ENCODE measurements at places on chromosomes 3 and 15.

GRCh38 chr3:156474560-156475389, 80.1 kb downstream of the SSR3 start:
- no peak for DNase-seq

- no peak for DNase-seq
These were observed 909.2 kb downstream of the NSUN3 start for GRCh38 chr3:94972066-94972465.

DNA sequence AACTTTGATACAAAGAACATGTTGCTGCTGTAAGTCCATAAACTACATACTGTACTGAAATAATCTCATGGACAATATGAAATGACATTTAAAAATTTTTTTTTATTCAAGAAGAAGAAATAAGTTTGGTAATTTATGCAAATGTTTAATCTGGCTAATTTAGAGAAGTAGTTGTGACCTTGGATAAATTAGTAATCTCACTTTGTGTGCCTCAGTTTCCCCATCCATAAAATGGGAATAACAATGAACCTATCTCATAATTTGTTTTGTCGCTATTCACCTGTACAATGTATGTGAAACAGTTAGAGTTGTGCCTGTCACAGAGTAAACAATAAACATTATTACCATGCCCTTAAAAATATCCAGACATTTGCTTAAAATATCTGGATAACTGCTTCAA, 15.3 kb upstream of the DPH6 start:
- DNase-seq: no peak

DNA sequence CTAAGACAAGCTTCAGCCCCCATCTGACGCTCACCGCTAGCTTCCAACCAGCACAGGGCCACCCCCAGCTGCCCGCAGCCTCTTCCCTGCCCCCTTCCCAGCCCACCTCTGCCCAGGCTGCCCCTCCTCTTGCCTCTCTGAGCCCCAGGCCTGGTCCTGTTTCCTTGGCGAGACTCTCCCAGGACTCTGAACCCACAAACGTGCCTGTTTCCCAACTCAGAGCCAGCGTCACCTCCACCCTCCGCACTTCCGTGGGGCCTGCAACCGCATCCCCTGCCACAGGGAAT, 35.0 kb downstream of the ZXDC start:
- DNase-seq: no peak

DNA sequence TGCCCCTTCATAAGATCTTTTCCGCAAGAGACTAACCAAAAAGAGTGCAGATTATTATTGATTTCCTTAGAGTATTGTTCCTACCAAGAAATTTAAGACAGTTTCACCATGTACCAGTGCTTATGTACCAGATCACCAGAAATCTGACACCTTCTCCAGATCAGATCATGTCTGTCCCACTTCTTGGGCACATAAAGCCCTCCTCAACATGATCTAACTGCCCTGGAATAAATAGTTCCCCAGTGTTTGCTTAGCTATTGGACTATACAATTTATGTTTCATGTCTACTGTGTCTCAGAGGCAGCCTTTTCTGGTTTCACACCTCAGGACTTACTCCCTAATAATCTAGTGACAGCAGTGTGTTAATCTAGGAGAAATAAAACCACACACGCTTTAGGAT, 46.8 kb downstream of the NME9 start:
- DNase-seq: no peak

- DNase-seq: no peak
These were observed 43.8 kb downstream of the SPSB4 start for GRCh38 chr3:141094790-141095545.

DNA sequence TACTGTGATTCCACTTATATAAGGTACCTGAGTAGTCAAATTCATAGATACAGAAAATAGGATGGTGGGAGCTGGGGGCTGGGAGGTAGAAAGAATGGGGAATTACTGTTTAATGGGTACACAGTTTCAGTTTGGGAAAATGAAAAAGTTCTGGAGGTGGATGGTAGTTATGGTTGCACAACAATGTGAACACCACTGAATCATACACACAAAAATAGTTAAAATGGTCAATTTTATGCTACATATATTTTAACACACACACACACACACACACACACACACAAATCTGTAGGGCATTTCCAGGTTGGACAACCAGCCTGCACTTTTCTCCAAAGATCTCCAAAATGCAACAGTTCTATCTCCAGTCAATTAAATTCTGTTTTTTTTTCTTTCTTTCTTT, 1.4 kb downstream of the CCDC32 start:
- peak; percentile 60 for DNase-seq

DNA sequence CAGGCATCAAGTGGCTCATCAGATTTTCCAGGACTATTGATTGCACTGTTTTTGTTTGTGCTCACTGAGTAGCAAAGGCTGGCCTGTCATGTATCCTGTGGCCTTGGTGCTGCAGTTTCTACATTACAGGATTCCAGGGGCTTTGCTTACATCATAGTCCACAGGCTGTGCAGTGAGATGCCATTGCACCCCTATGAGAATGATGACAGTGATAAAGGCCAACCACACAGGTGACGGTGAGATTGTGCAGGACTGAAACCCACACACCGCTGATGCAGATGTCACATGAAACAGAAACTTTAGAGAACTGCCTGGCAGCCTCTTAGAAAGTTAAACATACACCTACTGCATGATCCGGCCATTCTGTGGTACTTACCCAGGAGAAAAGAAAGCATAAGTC, 195.0 kb upstream of the UBE3A start:
- no peak for DNase-seq

DNA sequence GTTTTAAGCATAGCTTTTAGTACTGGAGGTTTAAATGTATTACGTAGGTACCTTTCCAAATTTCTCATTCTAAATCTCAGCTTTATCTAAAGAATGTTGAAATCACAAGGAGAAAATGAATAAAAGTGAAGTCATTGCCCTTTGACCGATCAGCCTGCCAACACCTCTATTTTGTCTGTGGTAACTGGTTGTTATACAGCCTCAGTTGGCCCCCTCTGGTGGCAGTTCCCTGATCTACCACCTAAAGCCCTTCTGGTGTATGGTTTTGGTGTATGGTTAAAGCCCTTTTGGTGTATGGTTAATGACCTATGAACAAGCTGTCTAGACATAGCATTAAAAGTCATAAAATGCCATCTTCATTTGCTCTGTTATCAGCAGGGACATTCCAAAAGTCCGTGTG, 378.2 kb upstream of the AZI2 start:
- no peak for DNase-seq

- no peak for DNase-seq
These were observed 56.8 kb downstream of the ATP2C1 start for GRCh38 chr3:130950641-130951040.

DNA sequence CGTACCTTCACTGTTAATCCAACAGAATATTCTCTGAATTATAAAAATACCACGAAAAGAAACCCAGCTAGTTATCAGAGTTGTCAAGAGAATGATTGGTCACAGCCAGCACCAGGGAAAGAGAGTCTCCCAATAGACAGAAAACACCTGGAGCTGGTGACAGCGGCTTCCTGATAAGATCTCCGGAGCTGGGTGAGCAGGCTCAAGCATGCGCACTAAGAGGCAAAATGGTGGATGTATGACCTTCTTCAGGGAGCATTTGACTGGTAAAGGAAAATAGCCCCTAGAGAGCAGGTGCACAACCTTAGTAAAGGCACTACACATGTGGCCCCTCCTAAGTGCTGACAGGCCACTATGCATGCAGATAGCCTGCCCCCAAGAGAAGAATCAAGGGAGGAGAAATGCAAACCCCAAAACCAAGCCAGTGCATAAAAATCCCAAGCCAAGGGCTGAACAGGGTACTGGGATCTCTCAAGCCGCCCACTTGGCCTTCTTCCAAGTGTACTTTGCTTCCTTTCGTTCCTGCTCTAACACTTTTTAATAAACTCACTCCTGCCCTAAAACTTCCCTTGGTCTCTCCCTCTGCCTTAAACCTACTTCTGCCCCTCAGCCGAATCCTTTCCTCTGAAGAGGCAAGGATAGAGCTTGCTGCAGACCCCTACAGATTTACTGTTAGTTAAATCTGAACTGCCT, 93.2 kb downstream of the UACA start:
- DNase-seq: no peak

DNA sequence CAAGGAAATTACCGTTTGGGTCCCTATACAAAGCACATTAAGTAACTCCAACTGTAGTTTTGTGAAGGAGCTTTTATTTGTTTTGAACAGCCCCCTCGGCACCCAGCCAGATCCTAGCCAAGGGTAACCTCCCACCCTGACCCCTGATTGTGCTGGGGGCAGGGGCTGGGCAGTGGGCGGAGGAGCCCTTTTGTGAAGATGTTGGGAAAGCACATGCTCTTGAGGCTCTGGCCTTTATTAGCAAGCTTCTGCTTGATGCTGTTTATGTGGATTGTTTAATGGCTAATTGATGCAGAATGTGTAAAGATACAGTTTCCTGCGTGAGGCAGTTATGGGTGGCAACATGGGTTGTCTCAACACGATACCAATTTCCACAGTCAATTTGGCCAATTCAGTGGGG, 136.5 kb downstream of the MAP2K5 start:
- no peak for DNase-seq

DNA sequence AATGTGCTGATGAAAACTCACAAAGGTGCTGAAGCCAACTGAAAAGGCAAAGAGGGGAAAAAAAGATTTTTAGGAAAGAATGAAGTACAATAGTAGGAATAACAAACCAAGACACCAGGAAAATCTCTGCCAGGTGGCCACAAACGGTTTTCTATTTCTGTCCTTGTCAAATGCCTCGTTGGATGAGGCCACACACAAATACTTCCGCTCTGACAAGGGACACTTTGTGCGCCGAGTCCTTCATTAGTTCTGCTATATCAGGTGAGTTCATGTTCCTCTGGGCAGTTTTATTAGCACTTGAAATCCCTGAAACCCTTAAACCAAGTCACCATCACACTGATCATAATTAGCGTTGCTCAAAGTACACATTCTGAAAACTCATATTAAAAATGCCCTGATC, 373.1 kb downstream of the VPS13C start:
- no peak for DNase-seq

DNA sequence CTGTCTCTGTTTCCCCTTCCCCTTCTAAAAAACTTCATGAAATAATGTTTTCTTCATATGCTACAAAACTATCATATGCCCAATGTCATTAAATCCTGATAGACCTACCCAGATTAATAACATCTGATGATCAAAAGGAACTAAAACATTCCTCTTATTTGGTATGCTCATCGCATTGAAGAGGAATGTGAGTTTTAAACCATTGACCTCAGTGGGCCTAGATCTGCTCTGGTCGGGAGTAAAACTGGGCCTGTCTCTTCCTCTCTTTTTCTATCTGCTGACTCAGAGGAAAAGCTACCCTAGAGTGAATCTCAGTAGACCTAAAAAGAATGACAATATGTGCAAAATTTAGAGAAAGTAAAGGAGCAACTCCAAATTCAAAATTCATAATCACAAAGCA, 275.8 kb downstream of the SATB1 start:
- DNase-seq: no peak
